ENCODE measurements at places on chromosomes 7 and 10.
A peak's percentile ranks its signal among the peaks of the same experiment; 100 is the strongest.

DNA sequence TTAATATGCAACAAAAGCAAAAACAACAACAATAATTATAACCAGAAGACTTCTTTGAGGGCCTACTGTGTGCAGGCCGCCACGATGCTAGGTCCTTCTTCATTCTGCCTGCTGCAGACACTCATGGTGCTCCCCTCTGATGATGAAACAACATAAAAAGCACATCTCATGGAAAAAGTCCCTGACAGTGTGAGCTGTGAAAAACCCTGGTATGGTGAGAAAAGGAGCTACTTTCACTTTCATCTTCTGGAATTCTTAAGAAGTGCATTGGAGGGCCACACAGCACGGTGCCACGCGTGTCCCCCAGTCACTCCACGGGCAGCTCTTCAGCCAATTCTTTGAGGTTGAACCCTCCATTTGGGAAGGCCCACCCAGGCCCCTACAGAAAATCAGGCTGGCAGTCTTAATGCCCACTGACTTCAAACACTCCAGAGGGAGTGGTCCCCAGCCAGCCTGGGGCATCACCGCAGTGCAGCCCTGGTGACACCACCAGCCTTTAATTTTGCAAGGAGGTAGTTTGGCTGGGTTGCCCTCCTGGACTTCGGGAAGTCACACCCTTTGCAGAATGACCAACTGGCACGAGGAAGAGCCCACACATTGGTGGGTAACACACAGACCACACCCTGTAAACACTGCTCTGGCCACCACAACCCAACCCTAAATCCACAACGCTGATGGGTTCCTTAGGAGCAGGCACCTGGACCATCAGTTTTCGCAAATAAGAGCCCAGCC lies 7.7 kb downstream of the KCNMA1 start:
- no peak for DNase-seq
- H3K4me1 ChIP-seq: no peaks in the 10 kb centered on the region
- H3K27ac ChIP-seq: no peak overlapping the region
- peaks cover 25% of the 10 kb centered on the region for H3K27me3 ChIP-seq
- no peak overlapping the region for H3K4me3 ChIP-seq

GRCh38 chr7:138477581-138477980 lies 17.5 kb downstream of the TRIM24 start:
- no peak for DNase-seq
- H3K4me3 ChIP-seq: no peak overlapping the region
- no peaks in the 10 kb centered on the region for H3K27me3 ChIP-seq
- H3K27ac ChIP-seq: no peak overlapping the region

GRCh38 chr10:130998642-130999041 lies 312.9 kb downstream of the TCERG1L start:
- no peak for DNase-seq
- no peaks in the 10 kb centered on the region for H3K4me1 ChIP-seq
- no peaks in the 10 kb centered on the region for H3K36me3 ChIP-seq
- H3K27ac ChIP-seq: no peak overlapping the region
- no peak overlapping the region for H3K4me3 ChIP-seq
- peaks cover 10% of the 10 kb centered on the region for H3K27me3 ChIP-seq

DNA sequence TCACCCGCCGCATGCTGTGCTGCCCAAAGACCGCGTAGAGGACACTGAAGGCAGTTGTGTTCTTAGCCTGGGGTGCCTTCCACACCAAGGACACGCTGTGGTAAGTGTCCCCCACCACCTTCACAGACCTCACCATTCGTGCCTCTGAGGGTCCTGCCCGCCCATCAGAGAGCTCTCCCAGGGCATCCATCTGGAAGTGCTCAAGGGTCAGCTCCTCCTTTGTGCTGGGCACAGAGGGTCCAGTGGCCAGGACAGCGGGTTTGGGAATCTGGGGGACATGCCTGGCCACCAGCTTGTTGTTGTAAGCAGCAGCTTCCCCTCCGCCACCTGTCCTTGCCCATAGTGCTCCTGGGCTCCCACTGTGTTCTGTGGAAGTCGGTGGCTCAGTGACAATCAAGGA lies 7.0 kb upstream of the LRIT2 start:
- H3K4me1 ChIP-seq: no peaks in the 10 kb centered on the region
- H3K27me3 ChIP-seq: peaks cover 32% of the 10 kb centered on the region
- H3K27ac ChIP-seq: no peak overlapping the region
- no peak overlapping the region for H3K4me3 ChIP-seq

GRCh38 chr7:602341-603141 lies 82.9 kb upstream of the PDGFA start:
- peak overlapping the region; percentile 97 for H3K27ac ChIP-seq
- DNase-seq: peak; percentile 80
- no peaks in the 10 kb centered on the region for H3K27me3 ChIP-seq
- H3K4me1 ChIP-seq: peaks cover 77% of the 10 kb centered on the region
- H3K4me3 ChIP-seq: peak overlapping the region; percentile 97
- peaks cover 22% of the 10 kb centered on the region for H3K36me3 ChIP-seq

DNA sequence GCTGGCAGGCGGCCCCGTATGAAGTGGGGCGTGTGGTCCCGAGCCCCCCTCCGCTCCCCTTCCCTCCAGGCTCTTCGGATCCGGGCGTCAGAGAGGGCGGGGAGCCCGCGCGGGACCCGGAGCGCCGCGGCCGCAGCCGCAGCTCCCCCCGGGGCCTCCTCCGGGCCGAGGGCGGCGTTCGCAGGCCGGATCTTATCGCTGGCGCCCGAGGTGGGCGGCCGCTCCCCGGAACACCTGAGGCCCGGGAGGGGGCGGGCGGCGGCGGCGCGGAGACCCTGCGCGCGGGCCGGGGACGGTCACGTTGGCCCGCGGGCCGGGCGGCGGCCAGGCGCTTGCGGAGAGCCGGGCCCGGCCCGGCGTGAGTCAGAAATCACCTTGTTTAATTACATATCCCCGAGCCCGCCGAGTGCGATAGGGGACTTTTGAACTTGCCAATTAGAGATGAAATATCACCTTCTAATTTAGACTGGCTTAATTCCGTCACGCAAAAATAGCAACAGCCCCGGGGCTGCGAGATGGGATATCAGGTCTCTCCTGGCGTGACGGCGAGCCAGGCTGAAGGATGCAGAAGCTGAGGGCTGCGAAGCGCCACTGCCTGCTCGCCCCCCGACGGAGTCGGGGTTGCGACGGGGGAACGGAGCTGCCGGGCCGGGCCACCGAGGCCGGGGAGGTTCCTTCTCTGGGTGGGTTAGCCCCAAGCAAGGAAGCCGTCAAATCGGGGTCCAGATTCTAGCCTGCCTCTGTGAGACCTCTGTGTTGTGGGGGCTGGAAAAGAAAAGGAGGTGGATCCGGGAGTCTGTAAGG lies 43.4 kb downstream of the LDB3 start:
- peak overlapping the region; percentile 97 for H3K27ac ChIP-seq
- no peaks in the 10 kb centered on the region for H3K36me3 ChIP-seq
- peak overlapping the region; percentile 96 for H3K4me3 ChIP-seq
- DNase-seq: peak; percentile 64
- H3K27me3 ChIP-seq: no peaks in the 10 kb centered on the region
- peaks cover 22% of the 10 kb centered on the region for H3K4me1 ChIP-seq

GRCh38 chr10:51759896-51760534 lies 60.6 kb upstream of the CSTF2T start:
- peaks cover 4% of the 10 kb centered on the region for H3K27me3 ChIP-seq
- no peak for DNase-seq
- no peaks in the 10 kb centered on the region for H3K36me3 ChIP-seq
- no peak overlapping the region for H3K27ac ChIP-seq
- no peaks in the 10 kb centered on the region for H3K4me1 ChIP-seq
- H3K4me3 ChIP-seq: no peak overlapping the region

DNA sequence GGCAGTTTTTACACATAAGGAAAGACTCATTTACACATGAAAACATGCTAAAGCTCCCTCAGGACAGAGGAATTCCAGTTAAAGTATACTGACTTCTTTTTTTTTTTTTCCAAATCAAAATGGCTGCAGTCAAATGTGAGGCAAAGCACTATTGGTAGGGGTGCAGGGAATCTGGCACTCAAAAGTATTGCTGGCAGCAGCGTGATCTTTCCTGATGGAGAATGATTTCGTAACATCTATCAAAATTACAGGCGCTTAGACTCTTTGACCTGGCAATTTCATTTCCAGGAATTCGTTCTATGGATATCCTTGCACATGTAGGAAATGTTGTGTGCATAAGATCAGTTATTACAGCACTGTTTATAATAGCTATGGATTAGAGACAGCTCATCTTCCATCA lies 65.7 kb downstream of the VSTM4 start:
- no peak for DNase-seq
- H3K4me1 ChIP-seq: no peaks in the 10 kb centered on the region
- peaks cover 28% of the 10 kb centered on the region for H3K27me3 ChIP-seq
- no peak overlapping the region for H3K27ac ChIP-seq
- no peak overlapping the region for H3K4me3 ChIP-seq
- no peaks in the 10 kb centered on the region for H3K36me3 ChIP-seq

DNA sequence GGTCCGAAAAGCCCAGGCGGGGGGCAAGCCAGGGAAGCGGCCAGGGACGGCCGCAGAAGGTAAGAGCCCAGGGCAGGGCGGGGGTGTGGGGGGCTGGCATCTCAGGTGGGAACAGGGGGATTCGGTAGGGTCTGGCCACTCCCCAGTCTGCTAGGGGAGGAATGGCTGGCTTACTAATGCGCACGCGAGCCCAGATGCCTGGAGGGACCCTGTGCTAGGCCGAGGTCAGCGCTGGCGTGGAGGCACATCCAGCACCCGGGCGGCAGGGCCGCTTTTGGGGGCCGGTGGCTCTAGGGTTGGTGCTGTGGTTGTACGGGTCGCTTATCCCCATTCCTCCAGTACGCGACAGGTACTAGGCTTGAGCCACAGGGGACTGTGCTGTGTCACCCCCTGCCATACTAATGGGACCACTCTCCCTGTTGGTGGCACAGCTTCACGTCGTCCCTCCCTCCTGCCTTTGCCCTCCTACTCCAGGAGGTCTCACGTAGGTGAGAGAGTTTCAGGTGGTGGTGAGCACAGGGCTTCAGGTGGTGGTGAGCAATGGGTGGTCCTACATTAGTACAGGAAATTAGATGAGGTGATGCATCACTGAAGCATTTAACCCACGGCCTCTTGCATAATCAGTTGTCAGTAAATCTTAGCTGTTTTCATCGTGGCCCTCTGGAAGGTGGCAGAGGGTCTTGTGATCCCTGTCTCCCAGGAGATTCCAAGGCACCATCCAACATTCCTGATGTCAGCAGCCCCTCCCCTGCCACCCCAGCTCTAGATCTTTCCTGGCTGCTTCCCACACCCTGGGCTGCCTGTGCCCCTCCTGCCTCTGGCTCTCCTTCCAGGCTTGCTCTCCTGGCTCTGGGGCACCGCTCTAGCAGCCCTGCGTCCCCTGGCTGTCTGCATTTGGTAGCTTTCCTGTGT lies 971 bp downstream of the AEBP1 start:
- H3K4me1 ChIP-seq: peaks cover 12% of the 10 kb centered on the region
- no peaks in the 10 kb centered on the region for H3K36me3 ChIP-seq
- H3K27ac ChIP-seq: no peak overlapping the region

DNA sequence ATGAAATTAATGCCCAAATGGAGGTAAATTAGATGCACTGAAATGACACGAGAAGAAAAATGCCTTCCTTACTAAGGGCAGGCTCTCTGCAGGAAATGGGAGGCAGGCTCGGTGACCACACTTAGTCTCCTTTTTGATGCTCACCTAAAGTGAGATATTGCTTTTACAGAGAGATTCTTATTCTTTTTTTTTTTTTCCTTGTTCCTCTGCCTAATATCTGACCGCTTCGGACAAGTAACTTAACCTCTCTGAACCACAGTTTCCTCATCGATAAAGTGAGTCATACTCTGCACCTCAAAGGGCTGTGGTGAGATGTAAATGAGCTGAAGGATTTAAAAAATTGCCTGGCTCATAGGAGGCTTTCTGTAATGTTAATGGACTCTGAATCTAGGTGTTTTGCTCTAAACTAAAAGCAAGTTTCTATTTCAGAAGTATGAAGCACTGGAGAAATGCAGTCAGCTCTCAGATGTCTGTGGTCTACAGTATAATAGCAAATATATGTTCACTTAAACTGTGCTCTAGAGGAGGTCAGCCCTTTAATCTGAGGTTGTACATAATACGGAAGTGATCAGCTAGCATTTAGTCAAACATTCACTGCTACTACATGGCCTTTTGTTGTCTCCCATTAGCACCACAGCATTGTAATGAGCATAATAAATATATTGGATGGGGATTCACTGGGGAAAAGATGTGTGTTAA lies 23.2 kb downstream of the NKX2-3 start:
- H3K4me3 ChIP-seq: no peak overlapping the region
- no peak overlapping the region for H3K27ac ChIP-seq

GRCh38 chr7:128060018-128060417 lies 28.8 kb upstream of the LRRC4 start:
- no peak for DNase-seq
- H3K4me3 ChIP-seq: no peak overlapping the region
- H3K27ac ChIP-seq: peak overlapping the region; percentile 85
- no peaks in the 10 kb centered on the region for H3K27me3 ChIP-seq

DNA sequence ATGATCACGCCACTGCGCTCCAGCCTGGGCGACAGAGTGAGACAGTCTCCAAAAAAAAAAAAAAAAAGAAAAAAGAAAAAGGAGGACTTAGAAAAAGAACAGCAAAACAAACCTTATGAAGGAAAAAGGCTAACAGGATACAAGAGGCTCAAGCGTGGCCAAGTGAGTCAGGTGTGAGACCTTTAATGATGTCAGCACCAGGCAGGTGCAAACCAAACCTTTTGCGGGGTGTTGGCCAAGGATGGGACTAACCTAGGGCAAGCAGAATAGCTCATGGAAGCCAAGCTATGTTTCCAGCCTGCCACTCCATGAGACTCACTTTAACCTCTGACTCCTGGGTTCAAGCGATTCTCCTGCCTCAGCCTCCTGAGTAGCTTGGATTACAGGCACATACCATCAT lies 11.3 kb upstream of the GNA12 start:
- no peaks in the 10 kb centered on the region for H3K4me1 ChIP-seq
- H3K36me3 ChIP-seq: no peaks in the 10 kb centered on the region
- H3K27ac ChIP-seq: peak overlapping the region; percentile 29
- H3K27me3 ChIP-seq: no peaks in the 10 kb centered on the region
- DNase-seq: no peak
- H3K4me3 ChIP-seq: no peak overlapping the region

DNA sequence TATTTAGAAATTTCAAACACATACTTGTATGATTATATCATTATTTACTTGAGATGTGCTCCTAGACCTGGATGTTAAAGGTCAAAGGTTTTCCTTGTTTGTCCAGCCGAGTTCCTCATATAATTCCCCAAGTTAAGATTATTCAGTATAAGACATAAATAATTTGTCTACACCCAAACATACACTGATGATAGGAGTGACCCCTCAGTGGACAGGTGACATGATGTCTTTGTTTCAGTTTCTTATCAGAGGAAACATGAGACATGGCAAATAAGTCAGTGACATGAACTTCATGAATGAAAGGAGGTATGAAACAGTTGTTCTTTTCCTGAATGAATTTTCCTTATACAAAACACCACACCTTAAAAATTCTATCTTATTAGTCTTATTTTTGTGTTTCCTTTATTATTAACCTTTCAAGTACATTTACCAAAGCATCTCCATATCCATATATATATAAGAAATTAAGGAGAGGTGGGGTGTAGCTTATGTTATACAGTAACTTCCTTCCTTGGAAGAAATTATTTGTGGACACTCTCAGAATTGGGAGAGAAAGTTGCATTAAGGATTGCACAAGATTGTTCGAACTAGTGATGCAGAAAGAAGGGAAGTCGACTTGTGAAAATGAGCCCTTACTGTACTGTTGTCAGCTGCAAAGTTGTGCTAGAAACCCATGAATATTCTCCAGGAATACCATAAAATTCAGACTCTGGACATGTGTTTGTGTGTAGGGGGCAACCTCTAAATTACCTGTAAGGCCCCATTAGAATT lies 60.5 kb downstream of the POM121L12 start:
- no peaks in the 10 kb centered on the region for H3K36me3 ChIP-seq
- no peaks in the 10 kb centered on the region for H3K4me1 ChIP-seq
- H3K27ac ChIP-seq: no peak overlapping the region
- no peak for DNase-seq
- no peak overlapping the region for H3K4me3 ChIP-seq
- no peaks in the 10 kb centered on the region for H3K27me3 ChIP-seq

Data from activated T-cell treated with anti-CD3 and anti-CD28 coated beads, Interleukin-2, amount 50 U/mL, for 72 hours (primary cell).